Bone marrow (tissue), 2 donors: ENCODE measurements at places on chromosomes 1 and 21.

DNA sequence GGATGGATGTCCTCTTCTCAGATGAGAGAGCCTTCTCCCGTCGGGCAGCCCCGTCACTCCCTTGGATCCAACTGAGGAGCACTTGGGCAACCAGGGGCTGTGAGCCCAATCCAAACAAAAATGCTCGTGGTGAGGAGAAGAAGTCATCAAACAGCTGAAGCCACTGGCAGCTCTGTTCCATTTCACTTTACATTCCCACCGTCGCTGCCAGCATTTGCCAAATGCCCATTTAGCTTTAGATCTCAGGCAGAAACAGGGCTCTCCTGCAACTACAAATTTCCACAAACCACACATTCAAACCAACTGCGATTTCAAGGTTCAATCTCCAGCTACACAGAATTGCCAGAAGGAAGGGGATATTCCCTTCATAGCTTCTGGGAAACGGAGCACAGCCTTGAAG is 634.6 kb downstream of the SMYD3 start:
- no peak for DNase-seq

DNA sequence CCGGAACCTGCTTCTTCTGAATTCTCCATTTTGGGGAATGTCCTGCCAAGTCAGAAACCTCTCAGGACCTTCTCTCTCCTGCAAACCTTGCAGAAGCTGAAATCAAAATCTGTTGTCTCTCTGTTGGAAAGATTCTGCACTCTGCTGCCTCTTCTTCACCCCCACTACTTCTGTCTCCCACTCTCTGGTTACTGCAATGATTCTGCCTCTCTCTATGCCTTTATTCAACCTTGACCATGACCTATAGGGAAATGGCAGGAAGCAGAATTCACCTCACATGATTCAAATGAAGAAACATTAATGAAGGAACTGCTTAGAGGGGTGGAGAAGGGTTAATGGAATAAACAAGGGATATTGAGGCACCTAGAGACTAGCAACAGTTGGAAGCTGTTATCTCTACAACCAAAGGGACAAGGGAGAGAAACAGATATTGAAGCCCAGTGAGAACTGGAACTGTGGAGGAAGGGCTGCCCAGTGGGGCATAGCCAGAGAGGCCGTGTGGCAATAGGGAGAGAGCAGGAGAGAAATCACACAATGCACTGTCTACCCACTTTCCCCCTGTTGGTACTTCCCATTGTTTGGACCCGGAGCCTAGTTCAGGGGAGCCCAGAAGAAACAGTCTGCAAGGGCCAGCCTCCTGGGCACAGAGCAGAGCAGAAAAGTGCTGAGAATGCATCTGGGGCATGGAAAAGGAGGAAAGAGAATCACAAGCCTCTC is 76.1 kb upstream of the JUN start:
- DNase-seq = no peak

DNA sequence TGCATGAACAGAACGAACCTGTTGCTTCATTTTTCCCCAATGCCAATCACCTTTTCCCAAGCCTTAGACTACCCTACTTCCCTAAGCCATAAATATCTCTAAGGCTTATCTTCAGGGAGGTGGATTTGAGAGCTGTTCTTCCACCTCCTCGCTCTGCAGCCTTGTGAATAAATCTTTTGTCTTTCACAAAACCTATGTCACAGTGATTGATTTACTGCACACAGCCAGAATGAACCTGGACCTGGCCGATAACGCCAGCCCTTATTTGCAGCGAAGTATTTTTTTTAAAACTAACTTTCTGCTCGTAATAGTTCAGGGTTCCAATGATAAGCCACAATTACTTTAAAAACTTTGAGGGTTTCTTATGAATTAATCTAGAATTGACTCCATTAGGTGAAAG is 632.6 kb downstream of the PTPRU start:
- no peak for DNase-seq

DNA sequence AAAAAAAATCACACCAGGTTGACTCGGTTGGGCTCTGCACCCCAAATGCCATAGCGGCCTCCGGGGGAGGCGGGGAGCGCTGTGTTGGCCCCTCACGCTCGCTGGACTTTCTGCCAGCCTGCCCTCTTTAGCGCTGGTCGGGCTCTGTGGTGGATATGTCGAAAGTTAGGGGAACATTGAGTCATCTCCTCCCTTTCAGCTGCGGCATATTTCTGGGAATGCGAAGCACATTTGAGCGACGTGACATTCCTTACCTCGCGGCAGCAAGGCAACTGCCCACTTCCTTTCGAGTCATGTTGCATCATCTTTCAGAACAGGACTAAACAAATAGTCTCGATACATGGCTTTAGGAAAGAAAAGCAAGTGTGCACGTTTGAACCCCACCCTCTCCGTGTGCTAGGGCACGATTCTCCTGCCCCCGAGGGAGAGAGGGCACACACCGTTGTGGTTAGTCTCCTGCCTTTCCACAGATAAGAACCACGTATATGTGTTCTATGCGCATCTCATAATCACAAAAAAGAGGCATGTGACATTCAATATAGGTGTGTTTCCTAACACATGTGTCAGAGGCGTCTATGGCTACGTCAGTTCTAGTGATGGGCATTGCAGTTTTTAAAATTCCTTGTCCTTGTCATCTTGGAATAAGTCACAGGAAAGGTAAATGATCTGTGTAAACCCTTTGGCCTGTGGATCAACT is 105.9 kb upstream of the SLC45A1 start:
- DNase-seq = peak; percentile 35

DNA sequence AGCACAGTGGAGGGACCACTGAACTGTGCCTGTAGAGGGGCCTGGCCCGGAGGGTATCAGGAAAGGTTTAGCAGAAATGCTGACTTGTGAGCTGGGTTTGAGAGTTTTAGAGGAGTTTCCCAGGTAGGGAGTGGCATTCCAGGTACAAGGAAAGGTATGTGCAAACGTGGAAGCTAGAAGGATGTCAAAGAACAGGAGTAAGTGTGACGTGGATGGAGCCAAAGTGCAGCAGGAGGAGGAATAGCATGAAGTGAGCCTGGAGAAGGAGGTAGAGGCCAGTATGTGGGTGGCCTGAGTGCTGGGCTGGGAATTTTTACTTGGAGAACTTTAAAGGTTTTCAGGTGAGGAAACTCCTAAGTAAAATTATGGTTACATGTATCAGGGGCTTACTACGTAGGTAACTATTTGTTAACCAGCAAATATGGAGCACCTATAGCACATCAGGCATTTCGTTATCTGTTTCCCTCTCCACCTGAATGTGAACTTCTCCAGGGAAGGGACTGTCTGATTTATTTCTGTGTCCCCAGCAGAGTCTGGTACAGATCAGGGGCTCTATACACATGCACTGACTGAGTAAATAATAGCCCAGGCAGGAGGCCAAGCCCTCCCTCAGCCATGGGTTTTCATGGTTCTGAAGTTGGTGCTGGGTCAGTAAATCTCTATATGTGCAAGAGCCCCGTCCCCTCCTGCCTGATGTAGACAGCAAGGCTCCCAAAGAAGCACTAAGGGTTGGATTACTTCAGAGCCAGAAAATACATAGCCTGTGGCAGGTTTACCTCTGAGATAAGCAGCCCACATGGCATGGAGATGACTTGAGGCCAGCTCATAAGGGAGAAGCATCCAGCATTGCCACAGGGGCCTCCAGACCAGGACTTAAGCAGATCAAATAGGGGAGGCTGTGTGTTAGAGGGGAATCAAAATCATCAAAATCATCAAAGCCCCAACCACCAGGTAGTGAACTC is 43.4 kb downstream of the CDCP2 start:
- DNase-seq = no peak

- DNase-seq = no peak
Measured at GRCh38 chr1:70979881-70980280, 67.7 kb downstream of the PTGER3 start.

GRCh38 chr1:17643861-17644703 is 104.6 kb downstream of the ARHGEF10L start:
- no peak for DNase-seq

GRCh38 chr21:35664683-35665082 is 395.6 kb downstream of the SETD4 start:
- DNase-seq = no peak

GRCh38 chr1:112461200-112461871 is 47.4 kb upstream of the WNT2B start:
- DNase-seq = no peak

- DNase-seq = no peak
Measured at GRCh38 chr21:45713613-45714012, 70.1 kb downstream of the PCBP3 start.

DNA sequence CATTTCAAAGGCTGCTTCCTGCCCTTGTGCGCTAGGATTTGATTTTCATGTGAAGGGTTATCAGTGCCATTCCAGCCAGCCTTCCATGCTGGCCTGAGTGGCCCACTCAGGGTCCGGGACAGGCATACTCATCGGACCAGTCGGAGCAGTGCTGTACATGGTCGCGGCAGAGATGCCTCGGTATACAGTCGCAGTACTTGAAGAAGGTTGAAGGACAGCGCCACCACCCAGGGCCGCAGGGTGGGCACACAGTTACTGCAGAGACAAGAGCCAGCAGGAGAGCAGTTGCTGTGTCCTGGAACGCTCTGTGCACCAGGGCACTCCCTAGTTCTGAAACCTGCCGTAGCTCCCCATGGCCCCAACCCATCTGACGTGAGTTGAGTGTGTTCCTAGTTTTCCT is 9.1 kb downstream of the LDLRAD1 start:
- no peak for DNase-seq

DNA sequence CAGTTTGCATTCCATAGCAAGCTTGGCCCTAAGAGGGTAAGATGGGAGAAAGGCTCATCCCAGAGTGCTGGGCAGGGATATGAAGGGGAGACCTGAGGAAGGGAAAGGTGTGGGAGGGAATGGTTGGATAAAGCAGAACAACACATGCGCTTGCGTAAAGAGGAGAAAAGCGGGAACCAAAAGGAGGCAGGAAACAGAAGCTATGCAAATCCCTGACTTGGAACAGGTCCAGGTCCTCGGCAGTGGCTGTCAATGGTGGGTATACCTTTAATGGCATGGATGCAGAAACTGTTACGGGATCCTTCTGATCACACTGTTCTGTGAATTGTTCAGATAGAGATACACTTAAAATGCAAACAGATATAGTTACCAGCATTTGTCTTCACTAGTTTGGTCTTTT is 455.6 kb downstream of the SIPA1L2 start:
- no peak for DNase-seq

DNA sequence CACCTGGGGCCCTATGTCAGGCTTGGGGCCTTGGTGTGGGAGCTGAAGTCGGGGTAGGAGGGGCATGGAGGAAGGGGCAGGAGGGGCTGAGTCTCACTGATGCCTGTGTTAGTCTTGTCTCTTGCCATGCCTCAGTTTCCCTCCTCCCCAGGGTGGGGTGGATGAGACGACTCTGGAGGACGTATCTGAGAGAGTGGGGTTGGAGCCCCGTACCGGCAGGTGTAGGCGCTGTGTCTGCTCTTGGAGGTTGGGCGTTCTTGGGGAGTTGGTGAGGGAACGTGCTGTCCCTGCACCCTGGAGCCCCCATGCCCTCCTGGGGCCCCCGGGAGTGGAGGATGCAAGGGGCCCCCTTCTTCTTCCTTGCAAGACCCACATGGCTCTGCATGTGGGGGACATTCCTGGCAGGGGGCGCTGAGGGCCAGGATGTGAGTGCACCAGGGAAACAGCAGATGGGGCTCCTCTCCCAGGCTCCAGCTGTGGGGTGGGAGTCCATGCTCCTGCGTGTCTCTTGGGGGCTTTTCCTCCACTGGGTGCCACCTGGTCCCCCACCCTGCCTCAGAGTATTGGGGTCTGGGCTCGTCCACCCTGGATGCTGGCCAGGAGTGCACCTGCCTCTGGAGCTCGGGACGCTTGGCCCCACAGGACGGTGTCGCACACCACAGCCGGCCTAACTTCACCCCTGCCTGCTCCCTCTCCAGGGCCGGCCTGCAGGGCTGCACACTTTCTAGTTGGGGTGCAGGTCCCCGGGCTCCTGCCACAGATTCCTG is 1.4 kb upstream of the TNFRSF14 start:
- DNase-seq = no peak

DNA sequence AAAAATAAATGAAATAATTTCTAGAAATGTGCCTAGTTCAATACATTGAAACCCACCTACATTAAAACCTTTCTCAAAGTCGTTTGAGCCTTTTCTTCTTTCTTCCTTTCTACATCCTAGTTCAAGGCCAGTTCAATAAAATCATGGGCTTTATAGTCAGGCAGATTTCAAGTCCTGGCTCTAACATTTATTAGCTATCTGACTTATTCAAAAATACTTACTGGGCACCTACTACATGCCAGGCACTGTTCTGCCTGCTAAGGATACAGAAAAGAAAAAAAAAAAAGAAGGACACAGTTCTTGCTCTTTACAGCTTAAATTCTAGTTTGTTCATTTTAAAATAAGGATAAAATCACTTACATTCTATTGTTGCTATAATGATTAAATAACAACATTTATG is 134.2 kb upstream of the FGGY start:
- DNase-seq = no peak

GRCh38 chr1:197066719-197067456 is at the start of gene F13B:
Gene F13B, minus strand, starts transcription at chr1:197067260. Its CDS starts 37 bp downstream, at chr1:197067223.
- no peak for DNase-seq

- DNase-seq = no peak
Measured at GRCh38 chr1:109438798-109439297, 12.6 kb upstream of the PSMA5 start.

GRCh38 chr1:40059338-40059959 is 18.9 kb downstream of the CAP1 start:
- DNase-seq = no peak

GRCh38 chr1:209328196-209328595 is 255.3 kb upstream of the CAMK1G start:
- no peak for DNase-seq

GRCh38 chr1:115694805-115695204 is 53.0 kb downstream of the VANGL1 start:
- no peak for DNase-seq

GRCh38 chr1:117894078-117894477 is 35.3 kb downstream of the GDAP2 start:
- DNase-seq = no peak

DNA sequence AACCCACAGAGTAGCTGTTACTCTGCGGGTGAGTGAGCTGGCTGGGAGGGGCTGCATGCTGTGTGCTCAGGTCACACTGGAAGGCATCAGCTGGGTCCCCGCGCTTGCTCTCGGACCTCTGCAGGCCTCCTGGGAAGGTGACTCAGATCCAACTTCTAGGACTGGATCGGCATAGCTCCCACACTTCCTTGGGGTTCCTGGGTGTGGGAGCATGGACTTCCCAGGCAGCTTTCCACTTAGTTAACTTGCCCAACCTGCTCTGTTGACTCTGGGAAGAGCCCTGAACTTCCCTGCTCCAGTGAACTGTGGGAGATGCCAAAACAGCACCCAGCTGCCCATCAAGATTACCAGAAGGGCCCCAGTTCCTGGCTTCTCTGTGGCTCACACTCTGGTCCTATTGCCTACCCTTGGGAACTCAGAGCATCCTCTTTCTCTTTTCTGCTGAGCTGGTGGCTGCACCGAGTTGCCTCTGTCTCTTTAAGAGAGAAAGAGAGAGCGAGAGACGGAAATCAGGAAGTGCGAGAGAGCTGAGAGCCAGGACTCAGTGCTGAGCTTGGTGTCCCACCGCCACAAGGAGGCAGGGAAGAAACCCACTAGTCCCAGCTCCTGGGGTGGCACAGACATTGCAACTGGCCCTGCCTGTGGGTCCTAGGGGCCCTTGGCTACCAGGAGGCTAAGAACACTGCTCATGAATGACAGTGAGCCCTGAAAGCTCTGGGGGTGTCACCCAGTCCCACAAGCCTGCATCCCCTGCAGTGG is at the start of gene IKBKE:
Gene IKBKE (plus strand): TSS at position 544 of the 759 bp plus-strand sequence. CDS start 2,752 bp downstream, outside the sequence.
- peak; percentile 84 for DNase-seq

GRCh38 chr1:6731905-6732304 is 30.3 kb upstream of the DNAJC11 start:
- DNase-seq = no peak

GRCh38 chr1:18970762-18971161 is 14.3 kb upstream of the IFFO2 start:
- no peak for DNase-seq
